Fibroblast of skin of scalp (primary cell): ENCODE measurements at places on chromosomes 1 and 21.

- no peak for DNase-seq
These were observed 664.2 kb downstream of the PTPRC start for GRCh38 chr1:199303035-199303434.

DNA sequence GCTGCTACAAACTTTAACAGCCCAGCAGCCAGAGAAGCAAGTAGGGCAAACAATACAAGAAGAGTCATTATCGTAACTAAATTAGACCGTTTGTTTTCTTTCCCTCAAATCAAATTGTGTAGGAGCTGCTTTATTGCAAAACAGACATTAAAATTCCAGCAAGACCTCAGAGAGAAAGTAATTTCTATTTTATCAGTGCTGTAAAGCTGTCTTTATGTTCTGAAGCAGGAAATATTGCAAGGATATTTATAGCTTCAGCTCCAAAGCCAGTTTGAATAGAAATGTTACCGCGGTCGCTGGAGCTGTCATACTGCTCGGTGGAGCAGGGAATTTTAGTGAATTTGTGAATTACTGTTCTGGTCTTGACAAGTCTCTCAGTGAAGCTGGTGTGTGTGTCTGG, 503.8 kb upstream of the PLXNA2 start:
- DNase-seq = no peak

DNA sequence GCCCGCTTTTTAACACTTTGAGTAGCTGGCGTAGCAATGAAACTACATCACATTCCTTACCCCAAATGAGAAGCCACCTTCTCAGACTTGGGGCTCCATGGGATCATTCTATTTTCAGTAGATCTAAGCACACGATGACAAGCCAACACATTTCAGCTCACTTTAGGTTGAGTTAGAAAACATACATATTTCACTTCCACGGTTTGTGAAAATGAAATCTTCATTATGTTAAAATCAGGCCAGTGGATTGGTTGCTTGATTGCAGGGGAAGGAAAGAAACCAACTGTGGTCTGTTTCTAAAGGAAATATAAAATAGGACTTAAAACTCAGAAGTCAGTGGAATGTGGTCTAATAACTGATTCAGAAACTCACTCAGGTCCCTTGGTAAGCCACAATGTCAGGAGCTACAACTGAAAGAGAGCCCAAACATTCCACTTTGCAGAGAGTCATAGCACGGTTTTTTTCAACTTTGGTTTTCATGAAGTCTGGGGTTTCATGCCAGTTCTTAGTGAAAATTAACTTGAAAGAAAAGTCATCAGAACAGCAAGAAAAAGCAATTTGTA, 82.3 kb upstream of the TIAM1 start:
- DNase-seq = peak; percentile 65

DNA sequence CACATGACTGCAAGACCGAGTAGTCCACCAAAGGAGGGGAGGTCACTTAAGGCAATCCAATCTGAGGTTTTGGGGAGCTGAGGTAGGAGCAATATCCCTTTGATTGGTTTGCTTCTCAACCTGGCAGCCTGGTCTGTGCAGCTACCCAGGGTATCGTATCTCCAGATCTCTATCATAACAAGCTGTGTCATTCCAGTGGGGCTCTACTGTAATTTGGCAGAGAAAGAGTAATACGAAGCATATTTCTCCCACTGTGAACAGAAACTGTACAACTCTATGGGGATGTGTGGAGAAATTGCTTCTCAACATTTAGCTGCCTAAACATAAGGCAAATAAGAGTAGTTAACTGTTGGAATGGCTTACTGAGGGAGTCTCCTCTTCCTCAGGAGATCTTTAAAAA, 20.6 kb downstream of the CD101 start:
- DNase-seq = no peak

DNA sequence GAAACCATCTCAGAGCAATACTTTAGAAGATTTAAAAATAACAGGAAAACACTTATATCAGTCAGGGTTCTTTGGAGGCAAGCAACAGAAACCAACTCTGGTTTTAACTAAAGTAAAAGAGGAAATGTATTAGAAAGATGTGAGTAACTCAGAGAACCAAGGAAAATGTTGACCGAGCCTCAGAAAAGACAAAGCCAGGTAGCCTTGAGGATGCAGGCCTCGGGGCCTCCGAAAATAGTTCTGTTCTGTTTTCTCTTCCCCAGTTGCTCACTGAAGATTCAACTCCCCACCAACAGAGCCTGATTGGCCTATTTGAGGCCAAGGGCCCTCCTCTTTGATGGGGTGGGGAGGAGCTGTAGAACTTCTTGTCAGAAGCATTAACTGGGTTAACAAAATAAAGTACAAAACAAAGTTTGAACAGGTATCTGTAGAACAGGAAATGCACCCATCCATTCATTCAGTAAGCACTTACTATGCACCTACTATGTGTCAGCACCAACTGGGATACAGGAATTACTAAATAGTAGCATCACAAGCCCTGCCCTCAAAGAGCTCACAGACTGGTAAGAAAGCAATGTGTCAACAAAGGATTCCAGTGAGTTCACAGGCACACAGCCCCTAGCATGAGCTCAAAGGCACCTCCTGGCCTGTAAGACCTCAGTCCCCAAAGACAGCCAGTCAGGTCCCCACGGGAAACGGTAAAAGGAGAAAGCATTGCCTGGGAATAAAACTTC, 12.6 kb downstream of the SLAMF8 start:
- no peak for DNase-seq

DNA sequence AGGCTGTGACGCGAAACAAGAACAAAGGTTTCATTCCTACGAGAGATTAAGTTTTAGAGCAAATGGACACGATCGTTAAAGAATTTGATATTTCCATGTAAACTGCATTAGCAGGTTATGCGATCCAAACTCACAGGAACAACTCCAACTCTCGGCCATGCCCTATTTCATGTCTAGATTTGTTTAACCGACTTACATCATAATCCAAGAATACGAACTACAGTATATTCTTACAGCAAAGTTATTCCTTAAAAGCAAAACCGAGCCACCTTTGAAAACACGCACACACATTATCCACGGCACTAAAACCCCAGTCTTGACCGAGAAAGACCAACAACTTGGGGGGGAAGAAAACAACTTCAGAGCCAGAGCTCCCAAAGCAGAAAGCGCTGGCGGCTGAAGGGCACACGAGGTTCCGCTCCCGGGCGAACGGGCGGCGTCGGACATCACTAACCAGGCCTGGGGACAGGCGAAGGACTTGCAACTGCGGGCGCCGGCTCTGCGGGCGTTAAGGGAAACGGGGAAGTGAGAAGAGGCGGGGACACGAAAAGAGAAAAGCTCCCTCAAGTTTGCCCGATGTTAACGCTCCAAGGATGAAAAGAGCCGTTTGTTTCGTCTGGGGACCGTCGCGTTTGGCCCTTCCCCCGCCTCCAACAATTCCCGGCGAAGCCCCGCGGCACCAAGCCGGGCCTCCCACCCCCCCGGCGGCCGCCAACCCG, 690 bp downstream of the B3GALNT2 start:
- DNase-seq = peak; percentile 43
